ENCODE measurements at places on chromosomes 6 and 20. TPM values are rescaled to one million over a fixed set of nuclear protein-coding genes. Genes with fewer than 3 reads are reported as not detected.

- no peak for DNase-seq
Observed at GRCh38 chr20:21291026-21291425, 12.1 kb upstream of the XRN2 start.

DNA sequence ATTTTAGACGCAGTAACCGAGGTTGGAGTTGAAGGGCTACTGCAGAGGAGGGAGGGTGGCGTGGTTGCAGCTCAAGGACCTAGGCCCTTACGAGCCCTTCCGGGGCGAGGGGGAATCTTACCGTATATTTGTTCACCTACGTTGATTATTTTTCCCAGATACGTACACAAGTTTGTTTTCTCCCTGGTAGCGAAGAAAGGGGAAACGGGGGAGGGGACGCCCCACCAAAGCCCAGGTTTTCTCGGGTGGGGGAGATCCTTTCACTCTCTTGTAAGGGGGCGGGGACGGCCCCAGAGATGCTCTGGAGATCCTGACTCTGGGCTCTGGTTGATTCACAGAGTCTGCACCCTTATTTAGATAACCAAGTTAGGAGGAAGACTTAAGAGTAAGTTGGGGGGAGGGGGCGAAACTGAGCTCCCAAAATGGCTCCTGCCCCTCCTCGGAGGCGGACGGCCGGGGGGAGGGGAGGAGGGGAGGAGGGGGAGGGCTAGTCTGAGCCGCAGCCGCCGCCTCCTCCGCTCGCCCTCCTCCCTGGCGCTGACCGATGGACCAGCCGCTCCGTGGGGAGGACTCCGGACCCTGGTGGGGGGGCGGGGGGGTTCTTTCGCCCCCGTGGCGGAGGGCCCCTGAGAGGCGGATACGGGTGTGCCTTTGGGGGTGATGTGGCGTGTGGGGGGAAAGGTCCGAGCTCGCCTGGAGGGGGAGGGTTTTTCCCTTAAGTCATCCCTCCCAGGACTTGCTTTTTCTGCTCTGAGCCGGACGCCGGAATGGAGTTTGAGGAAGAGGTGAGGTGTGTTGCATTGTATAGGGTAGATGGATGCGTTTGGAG lies 2.2 kb downstream of the BRD2 start:
- peak; percentile 69 for DNase-seq

DNA sequence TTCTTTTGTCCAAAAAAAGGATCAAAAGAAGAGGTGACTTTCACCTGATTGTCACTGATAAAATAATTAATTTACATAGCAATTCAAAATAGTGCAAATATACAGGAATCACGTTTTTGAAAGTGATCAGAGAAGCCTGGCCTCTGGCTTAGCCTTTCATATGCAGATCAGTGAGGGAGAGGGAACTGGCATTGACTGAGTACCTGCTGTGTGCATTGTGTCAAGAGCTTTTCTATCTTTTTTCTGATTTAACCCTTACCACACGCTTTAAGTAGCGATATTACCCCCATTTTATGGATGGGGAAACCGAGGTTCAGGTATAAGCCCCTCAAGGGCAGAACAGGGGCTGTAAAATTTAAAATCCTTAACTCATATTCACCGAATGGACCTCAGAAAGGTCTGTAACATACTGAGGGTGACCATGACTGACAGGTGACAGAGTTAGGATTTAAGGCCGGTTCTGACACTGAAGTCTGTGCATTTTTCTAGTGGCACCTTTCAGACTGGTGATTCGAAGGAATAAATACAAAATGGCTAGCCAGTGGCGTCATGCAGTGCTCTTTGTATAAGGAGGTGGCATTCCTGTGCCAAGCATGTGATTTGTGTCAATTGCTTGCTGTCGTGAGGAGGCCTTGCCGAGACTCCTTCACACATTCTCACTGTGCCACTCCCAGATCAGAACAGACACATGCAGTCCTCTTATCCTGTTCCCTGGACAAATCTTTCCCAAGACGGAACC lies 310.2 kb downstream of the TSHZ2 start:
- DNase-seq = no peak

DNA sequence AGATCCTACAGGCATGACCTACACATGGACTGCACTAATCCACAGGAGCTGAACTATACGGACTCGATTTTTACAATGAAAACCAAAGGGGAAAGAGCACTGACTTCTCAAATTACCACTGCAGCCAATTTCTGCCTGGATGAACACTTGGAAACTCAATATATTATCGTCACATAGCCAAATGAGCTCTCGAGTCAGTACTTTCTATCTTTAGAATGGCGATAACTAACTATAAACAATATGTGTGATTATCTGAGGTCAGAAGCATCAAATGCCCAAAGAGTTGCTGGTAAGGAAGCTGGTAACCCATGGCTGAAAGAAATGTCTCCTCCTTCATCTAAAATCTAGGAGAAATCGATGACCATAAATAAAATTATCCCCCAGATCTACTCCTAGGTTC lies 86.7 kb downstream of the KIF16B start:
- DNase-seq = no peak

SYCP2 gene
- 1.2 TPM for polyA plus RNA-seq
